CD14-positive monocyte (primary cell): ENCODE measurements at places on chromosomes 12 and 14. TPM values are rescaled to one million over a fixed set of nuclear protein-coding genes. Genes with fewer than 3 reads are reported as not detected.

- H3K4me1 ChIP-seq = no peaks in the 10 kb centered on the region
- no peak overlapping the region for H3K4me3 ChIP-seq
- H3K36me3 ChIP-seq = no peaks in the 10 kb centered on the region
- no peak for DNase-seq
- H3K27ac ChIP-seq = no peak overlapping the region
Observed at GRCh38 chr12:49577589-49578315, 9.8 kb upstream of the MCRS1 start.

GRCh38 chr12:65622056-65622455, 202.2 kb upstream of the HMGA2 start:
- no peaks in the 10 kb centered on the region for H3K36me3 ChIP-seq
- DNase-seq = no peak
- no peaks in the 10 kb centered on the region for H3K27me3 ChIP-seq
- no peak overlapping the region for H3K4me3 ChIP-seq

GRCh38 chr12:130952171-130952954, 1.3 kb upstream of the ADGRD1 start:
- DNase-seq = no peak
- no peak overlapping the region for H3K4me3 ChIP-seq
- no peaks in the 10 kb centered on the region for H3K27me3 ChIP-seq
- H3K27ac ChIP-seq = no peak overlapping the region
- peaks cover 36% of the 10 kb centered on the region for H3K4me1 ChIP-seq

ESRRB gene
- polyA plus RNA-seq = not detected

DNA sequence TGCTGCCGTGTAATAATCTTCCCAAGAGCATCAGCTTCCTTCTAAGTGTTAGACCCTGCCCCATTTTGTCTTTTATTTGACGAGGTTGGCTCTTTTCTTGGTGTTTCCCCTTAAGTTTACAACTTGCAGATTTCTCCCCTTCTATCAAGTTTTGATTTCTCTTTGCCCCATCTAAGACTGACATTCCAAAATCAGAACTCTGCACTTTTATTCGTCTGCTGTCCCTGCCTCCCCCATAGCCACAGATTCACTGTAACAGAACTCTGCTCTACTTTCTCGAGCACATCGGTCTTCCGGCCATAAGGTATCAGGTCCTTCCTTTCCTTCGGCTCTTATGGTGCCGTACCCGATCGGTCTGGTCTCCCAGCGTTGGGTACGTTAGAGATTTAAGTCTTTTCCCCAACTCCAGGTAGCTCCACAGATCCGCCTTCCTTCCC, 563 bp downstream of the DCP1B start:
- peak overlapping the region; percentile 97 for H3K4me3 ChIP-seq
- H3K27ac ChIP-seq = peak overlapping the region; percentile 66
- DNase-seq = no peak

FAM222A gene
- polyA plus RNA-seq = not detected

RNF34 gene
- 14.0 and 19.2 TPM in 2 replicates for polyA plus RNA-seq

GRCh38 chr14:89624500-89625156, 207.6 kb upstream of the FOXN3 start:
- H3K27ac ChIP-seq = no peak overlapping the region
- no peak overlapping the region for H3K4me3 ChIP-seq
- no peaks in the 10 kb centered on the region for H3K36me3 ChIP-seq
- peaks cover 3% of the 10 kb centered on the region for H3K4me1 ChIP-seq
- DNase-seq = no peak

GRCh38 chr14:30935445-30935844, 61.1 kb downstream of the COCH start:
- H3K27ac ChIP-seq = no peak overlapping the region
- H3K4me3 ChIP-seq = no peak overlapping the region
- H3K27me3 ChIP-seq = no peaks in the 10 kb centered on the region
- no peak for DNase-seq
